ENCODE measurements at places on chromosomes 11 and 22.

DNA sequence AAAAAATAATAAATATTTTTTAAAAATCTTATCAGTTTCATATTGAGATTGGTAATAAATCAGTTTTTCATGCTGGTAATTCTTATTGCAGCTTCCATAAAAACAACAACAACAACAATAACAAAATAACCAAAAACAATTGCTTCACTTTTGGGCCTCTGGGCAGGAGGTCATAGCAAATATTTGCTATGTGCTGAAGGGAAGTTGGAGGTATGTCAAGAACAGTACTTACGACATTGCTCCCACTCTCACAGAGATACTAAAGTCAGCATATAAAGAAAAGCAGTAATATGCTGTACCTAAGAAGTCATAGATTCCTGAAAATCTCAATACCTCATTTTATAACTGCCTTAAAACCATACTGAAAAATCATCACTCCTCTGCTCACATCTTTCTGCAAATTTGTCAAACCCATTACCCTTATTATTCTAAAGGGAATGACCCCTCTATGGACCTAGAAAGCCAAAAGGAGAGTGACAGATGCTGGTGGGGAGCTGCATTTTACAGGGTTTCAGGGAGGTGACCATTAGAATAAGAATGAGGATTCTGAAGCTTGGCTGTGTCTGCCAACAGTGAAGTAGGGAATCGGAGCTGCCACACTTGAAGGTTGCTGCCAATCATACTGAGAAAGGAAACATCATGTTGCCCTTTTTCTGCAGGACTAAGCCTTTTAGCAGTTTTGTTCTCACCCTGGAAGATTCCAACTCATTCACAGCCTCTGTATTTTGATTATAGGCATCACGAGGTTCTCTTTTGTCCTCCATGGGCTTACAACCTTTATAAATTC, 742.9 kb downstream of the LRRC4C start:
- no peak for DNase-seq

DNA sequence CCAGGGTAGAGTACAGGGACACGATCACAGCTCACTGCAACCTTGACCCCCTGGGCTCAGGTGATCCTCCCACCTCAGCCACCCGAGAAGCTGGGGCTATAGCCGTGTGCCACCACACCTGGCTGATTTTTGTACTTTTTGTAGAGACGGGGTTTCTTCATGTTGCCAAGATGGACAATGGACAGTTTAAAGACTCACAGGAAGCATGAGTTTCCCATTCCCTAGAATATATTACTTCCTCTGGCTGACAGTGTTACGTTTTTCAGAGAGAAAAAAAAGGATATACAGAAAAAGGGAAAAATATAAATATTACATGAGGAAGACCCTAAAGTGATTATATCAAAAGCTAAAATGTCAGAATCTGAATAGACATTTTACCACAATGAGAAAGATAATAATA, 72.3 kb downstream of the RSF1 start:
- no peak for DNase-seq

DNA sequence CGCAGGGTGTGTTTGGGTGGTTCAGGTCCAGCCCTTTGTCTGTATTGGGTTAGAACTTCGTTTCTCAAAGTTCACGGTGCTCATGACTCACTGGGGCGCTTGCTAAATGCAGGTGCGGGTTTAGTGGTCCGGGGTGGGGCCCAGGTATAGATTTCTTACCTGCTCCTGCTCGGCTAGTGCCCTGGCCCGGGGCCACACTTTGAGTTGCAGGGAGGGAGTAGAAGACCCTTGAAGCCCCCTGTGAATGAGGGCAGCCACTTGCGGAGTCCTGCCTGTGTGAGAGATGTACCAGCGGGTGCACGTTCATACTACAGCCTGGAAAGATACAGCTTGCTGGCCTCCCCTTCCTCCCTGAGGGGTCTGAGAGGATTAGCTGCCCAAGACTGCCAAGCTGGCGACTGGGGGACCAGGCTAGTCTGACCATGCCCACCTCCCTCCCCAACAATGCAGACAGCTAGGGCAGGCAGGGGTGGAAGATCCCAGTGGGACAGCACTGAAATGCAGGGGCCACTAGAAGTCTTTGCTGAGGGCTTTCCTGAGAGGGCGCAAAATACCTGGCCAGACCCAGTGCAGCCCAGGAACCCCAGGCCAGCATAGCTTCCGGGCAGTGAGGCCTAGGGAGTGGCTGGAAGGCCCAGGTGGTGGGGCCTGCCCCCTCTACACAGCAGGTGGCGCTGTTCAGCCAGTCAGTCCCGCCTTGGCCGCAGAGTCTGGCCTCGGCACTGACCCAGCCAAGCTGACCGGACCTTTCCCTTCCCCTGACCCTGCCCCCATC, 5.1 kb upstream of the MYRF start:
- peak; percentile 15 for DNase-seq

DNA sequence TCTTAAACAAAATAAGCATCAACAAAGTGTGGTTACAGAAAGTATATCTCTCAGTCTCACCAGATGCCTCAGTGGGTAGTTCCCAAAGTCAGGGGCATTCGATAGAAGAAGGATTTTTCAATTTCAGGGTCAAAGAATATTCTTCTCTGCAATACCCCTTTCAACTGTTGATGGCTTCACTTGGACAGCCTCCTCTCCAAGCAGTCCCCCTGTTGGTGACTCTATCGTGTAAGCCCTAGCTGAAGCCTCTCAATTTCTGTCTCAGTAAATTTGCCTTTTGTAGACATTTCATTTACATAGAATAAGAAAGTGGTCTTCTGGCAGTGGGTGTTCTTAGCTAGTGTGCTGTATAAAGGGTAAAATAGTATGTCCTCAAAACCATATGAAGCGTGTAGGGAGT, 11.3 kb upstream of the CCDC83 start:
- DNase-seq, result no peak

DNA sequence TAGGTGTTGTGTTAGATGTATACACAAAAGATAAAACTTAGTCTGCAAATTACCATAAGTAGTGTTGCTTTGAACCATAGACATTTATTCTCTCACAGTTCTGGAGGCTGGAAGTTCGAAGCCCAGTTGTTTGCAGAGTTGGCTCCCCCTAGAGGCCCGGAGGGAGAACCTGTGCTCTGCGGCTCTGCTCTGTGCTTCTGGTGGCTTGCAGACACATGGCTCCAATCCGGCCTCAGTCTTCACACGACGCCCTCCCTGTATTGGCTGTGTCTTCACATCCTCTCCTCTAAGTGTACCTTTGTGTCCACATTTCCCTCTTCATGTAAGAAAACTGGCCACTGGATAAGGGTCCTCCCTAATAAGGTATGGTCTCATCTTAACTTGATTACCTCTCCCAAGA, 128.4 kb downstream of the OPCML start:
- DNase-seq, result no peak

DNA sequence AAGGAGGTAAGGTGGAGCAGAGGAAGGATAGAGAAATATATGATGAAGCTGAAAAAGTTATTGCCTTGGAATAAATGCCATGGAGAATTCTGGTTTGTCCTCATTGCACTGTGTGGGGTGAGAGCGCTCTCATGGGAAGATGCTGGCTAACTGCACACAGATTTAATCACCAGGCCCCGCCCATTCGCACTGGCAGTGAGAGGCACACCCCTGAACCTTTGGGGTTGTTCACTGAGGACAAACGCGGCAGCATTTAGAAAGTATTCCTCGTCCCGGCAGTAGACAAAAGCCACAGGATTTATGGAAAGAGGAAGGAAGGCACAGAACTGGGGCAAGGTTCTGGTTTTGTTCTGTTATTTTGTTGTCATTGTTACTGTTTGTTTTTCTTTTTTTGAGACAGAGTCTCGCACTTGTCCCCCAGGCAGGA, 70.2 kb downstream of the MED15 start:
- DNase-seq, result no peak

GRCh38 chr22:23065069-23065451, 5.3 kb upstream of the GNAZ start:
- DNase-seq, result no peak

GRCh38 chr11:13884158-13884799, 78.2 kb upstream of the SPON1 start:
- no peak for DNase-seq

- no peak for DNase-seq
Measured at GRCh38 chr11:120899720-120900119, 124.2 kb upstream of the TBCEL start.

- DNase-seq, result no peak
Measured at GRCh38 chr11:71067753-71068152, 184.6 kb downstream of the SHANK2 start.

DNA sequence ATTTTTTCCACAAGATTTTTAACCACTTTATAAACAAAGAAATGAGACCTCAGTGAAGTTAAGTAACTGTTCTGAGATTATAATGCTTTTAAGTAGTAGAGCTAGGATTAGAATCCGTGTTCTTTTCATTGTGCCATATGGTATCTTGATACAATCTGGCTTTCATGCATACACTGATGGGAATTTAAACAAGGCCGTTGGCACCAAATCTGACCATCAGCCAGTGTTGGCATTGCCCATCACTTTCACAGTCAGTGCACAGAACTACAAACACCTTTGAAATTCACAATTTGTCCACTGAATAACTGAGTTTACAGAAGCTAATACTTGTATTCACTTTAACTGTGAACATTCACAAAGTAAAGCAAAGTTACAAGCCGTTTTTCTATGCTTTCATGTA, 1228.0 kb downstream of the TBC1D22A start:
- DNase-seq, result no peak

GRCh38 chr22:26045860-26046259, 123.4 kb upstream of the SEZ6L start:
- DNase-seq, result no peak

- no peak for DNase-seq
Measured at GRCh38 chr22:32803738-32804435, 2.4 kb downstream of the TIMP3 start.

- DNase-seq, result no peak
Measured at GRCh38 chr11:46917762-46918082, 628 bp downstream of the LRP4 start.

- DNase-seq, result no peak
Measured at GRCh38 chr11:18721561-18722292, 4.3 kb downstream of the IGSF22 start.

DNA sequence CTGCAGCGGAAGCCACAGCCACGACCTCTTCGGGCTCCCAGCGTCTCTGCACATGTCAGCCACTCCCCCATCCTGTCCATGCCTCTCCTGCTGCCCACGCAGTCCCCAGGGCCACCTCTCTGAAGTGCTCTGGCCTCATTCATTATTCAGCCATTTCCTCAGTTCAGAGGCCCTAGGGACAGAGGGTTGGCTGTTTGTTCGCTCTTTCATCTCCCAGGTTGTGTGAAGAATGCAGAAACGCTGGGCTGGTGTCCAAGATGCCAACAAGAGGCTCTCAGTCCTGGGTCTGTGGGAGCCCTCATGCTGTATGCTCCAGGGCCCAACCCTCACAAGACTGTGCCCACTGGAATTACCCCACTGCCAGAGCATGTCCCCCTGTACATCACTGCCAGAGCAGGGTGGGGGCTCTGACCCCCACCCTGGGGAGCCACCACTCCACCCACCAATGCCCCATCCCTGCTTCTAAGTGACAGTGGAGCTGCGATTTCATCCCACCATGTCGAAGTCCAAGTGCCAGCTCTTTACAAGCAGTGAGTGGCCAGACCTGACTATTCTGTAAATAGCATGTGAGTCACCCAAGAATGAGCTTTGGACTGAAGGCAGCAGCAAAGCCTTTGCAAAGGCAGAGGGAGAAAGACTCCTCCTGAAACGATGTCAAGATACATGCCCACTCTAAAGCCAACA, 209.6 kb downstream of the BUD13 start:
- no peak for DNase-seq

DNA sequence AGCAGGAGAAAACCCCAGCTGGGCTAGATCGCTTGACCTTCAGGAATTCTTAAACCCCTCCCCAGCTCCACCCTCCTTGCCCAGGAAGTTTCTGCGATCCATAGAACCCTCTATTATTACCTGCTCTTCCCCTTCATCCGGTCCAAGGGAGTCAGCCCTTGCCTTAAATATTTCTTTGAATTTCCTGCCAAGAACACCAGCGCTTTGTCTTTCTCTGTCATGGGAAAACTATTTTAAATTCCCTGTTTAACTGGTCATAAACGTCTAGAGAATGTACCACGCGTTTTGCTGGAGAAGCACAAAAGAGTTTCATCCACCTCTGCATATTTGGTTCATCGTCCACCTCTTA, 496 bp upstream of the TRAF6 start:
- no peak for DNase-seq

GRCh38 chr11:1759151-1759850, 4.4 kb downstream of the CTSD start:
- no peak for DNase-seq

GRCh38 chr11:35190804-35191348, 51.9 kb downstream of the CD44 start:
- no peak for DNase-seq

DNA sequence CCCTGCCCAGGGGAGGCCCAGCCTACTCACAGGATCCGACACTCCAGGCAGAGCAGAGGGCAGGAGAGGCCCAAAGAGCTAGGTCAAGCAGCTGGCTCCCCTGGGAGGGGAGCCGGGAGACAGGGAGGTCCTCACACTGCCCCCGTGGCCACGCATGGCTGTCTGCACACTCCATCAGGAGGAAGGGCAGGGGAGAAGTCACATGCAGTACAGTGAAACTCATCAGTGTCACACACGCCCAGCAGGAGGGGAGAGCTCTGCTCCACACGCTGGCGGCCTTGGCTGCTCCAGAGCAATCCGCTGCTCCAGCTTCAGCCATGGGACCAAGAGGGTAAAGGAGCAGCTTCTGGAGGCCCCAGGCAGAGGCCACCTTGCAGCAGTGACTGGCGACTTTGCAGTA, 14.3 kb downstream of the TCIRG1 start:
- DNase-seq, result no peak

GRCh38 chr11:16606784-16607674, 131.4 kb upstream of the C11orf58 start:
- DNase-seq, result no peak

- no peak for DNase-seq
Measured at GRCh38 chr11:8867931-8868631, 42.9 kb upstream of the AKIP1 start.

- no peak for DNase-seq
Measured at GRCh38 chr11:19789835-19790710, 77.4 kb downstream of the NAV2 start.

- DNase-seq, result no peak
Measured at GRCh38 chr11:69067200-69067599, 18.5 kb downstream of the TPCN2 start.

DNA sequence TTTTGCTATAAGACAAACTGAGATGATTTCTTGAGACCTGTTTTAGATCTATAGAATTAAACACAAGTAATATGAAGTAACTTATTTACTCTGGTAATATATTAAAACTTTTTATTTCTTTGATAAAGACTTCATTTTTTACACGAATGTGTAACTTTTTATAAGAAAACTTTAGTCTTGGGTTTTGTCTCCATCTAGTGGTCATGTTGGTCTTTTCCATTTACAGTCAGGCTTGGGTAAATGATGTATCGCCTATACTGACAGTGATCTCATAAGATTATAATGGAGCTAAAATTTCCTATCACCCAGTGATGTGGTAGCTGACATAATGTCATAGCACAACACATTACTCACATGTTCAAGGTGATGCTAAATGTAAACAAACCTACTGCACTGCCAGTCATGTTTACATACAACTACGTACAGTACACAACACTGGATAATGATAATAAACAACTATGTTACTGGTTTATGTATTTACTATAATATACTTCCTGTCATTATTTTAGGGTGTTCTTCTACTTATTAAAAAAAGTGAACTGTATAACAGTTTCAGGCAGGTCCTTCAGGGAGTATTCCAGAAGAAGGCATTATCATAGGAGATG, 7.5 kb upstream of the C11orf97 start:
- DNase-seq, result no peak
